Activated CD4-positive, CD25-positive, alpha-beta regulatory T cell (primary cell): ENCODE measurements at places on chromosomes 3 and 15.

GRCh38 chr3:181549266-181549665 is 162.5 kb upstream of the SOX2 start:
- no peak for DNase-seq

DNA sequence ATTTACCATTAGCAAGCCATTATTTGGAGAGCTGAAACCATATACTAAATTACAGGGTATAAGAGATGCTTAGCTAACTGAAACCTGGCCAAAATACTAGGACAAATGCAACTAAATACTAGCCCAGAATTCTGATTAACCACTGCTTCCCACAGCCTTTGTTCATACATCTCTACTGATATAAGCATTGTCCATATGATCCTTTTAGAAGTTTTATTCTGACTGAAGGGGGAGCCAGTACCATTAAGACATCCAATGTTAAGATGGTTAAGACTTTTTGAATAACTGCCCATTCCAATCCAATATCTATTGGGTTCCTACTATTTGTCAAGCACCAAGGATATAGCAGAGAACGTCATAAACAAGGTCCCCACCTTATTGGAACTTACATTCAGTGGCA is 421.3 kb downstream of the FOXP1 start:
- no peak for DNase-seq

- no peak for DNase-seq
Observed at GRCh38 chr15:50119063-50120040, at the start of gene ATP8B4. TSS of gene ATP8B4 (minus strand) at chr15:50119233. CDS start at chr15:50106966, 12,267 bp downstream.

GRCh38 chr3:28853830-28854229 is 427.0 kb upstream of the RBMS3 start:
- no peak for DNase-seq

- DNase-seq, result no peak
Observed at GRCh38 chr3:196691386-196691785, 20.7 kb downstream of the CEP19 start.

DNA sequence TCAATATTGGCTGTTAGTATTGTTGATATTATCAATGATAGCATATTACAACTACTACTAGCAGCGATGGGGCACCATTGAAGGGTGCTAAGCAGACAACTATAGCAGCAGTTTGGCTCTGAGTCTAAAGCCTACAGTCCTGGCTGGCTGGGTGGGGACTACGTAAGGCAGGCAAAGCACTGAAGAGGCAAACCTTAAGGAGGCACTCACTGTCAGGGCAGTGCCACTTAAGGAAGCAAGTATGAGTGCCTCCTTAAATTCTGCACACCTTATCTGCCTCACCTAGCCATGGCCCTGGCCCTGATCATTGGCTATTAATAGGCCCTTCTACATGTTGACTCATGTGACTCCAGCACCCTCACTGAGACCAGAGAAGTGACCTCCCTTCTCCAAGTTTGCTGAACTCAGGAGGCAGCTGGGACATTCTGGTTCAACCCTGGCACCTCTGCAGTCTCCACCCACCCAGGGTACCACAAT is 20.6 kb downstream of the CDCP1 start:
- DNase-seq, result no peak

- DNase-seq, result no peak
Observed at GRCh38 chr3:140424726-140425125, 253.1 kb upstream of the TRIM42 start.

DNA sequence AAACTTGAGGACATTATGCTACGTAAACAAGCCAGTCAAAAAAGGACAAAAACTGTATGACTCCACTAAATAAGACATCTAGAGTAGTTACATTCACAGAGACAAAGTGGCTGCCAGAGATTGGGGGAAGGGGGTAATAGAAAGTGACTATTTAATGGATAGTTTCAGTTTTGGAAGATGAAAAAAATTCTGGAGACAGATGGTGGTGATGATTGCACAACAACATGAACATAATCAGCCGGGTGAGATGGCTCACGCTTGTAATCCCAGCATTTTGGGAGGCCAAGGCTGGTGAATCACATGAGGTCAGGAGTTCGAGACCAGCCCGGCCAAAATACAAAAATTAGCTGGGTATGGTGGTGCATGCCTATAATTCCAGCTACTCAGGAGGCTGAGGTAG is 40.6 kb downstream of the DPP8 start:
- no peak for DNase-seq

- DNase-seq, result no peak
Observed at GRCh38 chr3:45904931-45905330, 18.6 kb downstream of the CCR9 start.

GRCh38 chr3:13296662-13297061 is 123.5 kb downstream of the NUP210 start:
- no peak for DNase-seq

GRCh38 chr3:175957427-175957826 is 1098.3 kb downstream of the NAALADL2 start:
- no peak for DNase-seq

GRCh38 chr3:100185847-100186246 is 71.5 kb upstream of the FILIP1L start:
- no peak for DNase-seq

GRCh38 chr3:44439499-44440295 is 37.8 kb downstream of the ZNF445 start:
- DNase-seq, result no peak

DNA sequence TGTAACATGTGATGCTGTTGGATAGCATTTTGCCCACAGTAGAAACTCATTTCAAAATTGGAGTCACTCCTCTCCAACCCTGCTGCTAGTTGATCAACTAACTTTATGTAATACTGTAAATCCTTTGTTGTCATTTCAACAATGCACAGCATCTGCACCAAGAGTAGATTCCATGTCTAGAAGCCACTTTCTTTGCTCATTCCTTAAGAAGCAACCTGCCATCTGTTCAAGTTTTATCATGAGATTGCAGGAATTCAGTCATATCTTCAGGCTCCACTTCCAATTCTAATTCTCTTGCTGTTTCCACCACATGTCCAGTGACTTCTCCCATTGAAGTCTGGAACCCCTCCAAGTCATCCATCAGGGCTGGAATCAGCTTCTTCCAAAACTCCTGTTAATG is 42.9 kb downstream of the AKAP13 start:
- no peak for DNase-seq

DNA sequence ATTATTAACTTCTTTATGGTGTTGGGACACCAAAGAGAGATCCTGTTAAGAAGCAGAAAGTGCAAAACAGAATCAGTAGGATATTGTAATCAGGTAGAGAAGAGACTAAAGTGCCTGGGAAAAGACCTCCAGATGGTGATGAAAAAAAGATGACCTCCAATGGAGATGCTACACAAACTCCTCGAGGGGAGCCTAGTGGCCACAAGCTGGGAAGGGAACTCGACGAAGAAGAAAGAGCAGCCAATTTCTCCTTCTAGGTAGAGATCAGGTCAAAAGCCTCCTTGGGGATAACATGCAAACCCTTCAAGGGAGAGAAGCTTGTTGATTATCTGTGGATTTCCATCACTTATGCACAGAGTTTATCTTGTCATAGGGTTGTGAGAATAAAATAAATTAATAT is 647.6 kb downstream of the ROBO2 start:
- no peak for DNase-seq
